T-helper 17 cell (primary cell): ENCODE measurements at places on chromosomes 11 and 22.

- H3K4me3 ChIP-seq, result no peak overlapping the region
- H3K36me3 ChIP-seq, result no peaks in the 10 kb centered on the region
- no peaks in the 10 kb centered on the region for H3K4me1 ChIP-seq
- H3K27me3 ChIP-seq, result no peaks in the 10 kb centered on the region
- H3K27ac ChIP-seq, result no peak overlapping the region
Observed at GRCh38 chr11:79331203-79331901, 109.5 kb downstream of the TENM4 start.

DNA sequence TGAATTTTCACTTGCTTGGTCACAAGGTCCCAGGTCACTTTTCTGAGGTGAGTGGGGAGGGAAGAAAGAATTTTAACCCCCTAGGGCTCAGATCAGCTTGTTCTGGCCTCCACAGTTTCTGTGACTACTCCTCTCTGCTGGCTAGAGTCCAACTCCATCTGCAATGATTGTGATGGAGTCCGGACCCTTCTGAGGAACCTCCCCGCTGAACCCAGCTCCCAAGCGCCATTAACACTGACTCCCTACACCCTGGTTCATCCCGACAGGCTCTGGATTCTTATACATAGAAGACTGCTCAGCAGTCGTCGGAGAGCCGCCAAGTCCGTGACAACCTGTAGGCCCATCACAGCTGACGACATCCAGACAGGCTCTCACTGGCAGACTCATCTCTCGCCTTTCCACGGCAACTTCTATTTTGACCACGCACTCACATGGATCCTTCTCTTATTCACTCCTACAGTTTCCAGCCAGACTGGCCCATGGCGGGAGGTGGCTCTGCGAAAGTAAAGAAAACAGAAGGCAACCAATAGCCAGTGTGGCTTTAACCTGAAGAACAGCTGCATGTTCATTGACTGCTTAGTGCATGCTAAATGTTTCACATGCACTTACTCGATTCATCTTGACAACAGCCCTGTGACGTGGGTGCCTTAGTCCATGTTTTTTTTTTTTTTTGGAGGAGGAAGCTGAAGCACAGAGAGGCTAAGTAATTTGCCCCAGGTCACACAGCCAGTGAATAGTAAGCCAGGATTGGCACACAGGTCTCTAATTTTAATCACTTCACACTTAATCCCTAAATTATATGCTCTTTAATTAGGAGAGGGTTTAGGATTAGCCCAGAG lies 68.0 kb upstream of the PRDM11 start:
- H3K27me3 ChIP-seq, result no peaks in the 10 kb centered on the region
- peaks cover 18% of the 10 kb centered on the region for H3K4me1 ChIP-seq
- H3K4me3 ChIP-seq, result no peak overlapping the region
- H3K36me3 ChIP-seq, result no peaks in the 10 kb centered on the region
- H3K27ac ChIP-seq, result no peak overlapping the region
- no peak for DNase-seq

DNA sequence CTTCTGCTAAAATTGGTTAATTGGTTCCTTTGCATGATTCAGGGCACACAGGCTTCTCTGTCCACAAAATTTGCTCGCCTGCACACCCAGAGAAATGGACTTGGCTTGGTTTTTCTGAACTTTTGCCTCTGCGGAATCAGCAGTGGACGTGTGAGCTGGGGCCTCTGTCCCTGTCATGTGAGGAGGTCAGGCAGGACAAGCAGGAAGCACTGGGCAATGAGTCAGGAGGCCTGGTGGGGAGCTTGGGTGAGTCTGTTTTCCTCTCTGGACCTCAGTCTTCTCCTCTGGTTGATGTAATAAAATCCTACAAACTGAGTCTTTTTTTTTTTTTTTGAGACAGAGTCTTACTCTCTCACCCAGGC lies 10.4 kb upstream of the CELSR1 start:
- H3K4me1 ChIP-seq, result no peaks in the 10 kb centered on the region
- no peak for DNase-seq
- no peak overlapping the region for H3K27ac ChIP-seq
- no peak overlapping the region for H3K4me3 ChIP-seq

DNA sequence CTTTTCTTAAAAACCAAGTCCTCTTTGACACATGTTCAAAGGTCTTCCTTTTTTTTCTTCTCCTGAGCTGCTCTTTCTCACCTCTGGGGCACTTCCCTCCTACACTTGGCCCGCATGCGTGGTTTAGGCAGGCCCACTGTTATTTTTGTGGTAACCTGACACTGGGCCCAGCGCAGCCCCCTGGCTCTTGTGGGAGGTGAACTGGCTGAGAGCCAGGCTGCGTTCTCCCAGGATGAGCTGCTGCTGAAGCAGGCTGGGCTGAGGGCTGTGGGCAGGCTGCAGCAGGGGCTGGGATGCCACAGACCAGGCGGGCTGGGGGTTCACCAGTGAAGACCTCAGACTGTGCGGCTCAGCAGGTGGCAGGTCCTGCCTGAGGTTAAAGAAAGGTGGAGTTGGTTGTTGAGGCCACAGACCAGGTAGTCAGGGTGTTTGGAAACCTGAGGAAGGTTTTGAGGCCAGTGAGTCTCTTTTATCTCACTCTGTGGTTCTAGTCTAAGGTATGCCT lies 72.4 kb downstream of the TEAD1 start:
- H3K4me1 ChIP-seq, result no peaks in the 10 kb centered on the region
- H3K27me3 ChIP-seq, result peaks cover 43% of the 10 kb centered on the region
- H3K27ac ChIP-seq, result no peak overlapping the region
- DNase-seq, result no peak
- H3K36me3 ChIP-seq, result no peaks in the 10 kb centered on the region
- no peak overlapping the region for H3K4me3 ChIP-seq

DNA sequence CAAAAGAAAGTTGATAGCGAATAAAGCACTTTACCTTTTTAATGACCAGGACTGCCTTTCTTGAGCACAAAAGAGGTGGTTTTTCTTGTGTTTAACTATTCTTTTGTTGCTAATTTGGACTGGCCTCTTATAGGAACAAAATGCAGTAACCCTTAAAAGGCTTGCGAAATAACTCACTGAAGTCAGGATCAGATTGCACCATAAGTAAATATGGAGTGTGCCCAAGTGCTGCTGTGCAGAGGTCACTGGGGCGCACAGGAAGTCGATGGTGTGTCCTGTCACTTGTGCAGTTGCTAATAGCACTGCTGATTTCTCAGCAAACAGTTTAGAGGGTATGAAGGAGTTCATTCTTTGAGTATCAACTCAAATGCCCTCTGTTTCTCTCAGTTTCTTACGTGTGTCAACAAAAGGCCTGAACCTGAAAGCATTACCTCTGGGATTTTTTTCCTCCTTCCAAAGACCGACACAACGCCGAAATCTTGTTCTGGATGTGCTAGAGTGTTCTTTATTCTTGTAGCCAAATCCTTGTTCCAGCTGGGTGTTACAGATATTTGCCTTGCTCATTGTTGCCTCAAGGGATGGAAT lies 71.3 kb downstream of the ATXN10 start:
- H3K27ac ChIP-seq, result no peak overlapping the region
- no peak for DNase-seq
- peaks cover 19% of the 10 kb centered on the region for H3K36me3 ChIP-seq
- H3K27me3 ChIP-seq, result no peaks in the 10 kb centered on the region

GRCh38 chr22:38953577-38954413 lies 3.6 kb upstream of the APOBEC3A start:
- peak overlapping the region; percentile 37 for H3K27ac ChIP-seq
- peak; percentile 29 for DNase-seq
- peaks cover 16% of the 10 kb centered on the region for H3K4me1 ChIP-seq
- H3K27me3 ChIP-seq, result peaks cover 18% of the 10 kb centered on the region

DNA sequence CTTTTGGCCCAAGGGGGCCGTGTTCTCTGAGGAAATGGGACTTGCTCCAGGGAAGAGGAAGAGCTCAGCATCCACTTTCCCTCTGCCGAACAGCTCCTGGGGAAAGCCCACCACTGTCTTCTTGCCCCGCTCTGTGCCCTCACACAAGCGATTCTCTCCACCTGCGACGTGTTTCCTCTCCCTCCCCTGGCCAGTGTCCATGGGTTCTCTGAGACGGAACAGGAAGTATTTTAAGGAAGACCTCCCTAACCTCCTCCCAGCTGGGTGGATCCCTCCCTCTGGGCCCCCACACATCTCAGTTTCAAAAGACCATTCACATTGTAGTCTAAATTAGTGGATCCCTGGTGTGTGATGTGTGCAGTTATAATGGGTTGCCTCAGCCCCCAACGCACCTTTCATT lies 1.6 kb downstream of the TP53AIP1 start:
- no peak overlapping the region for H3K27ac ChIP-seq
- peaks cover 36% of the 10 kb centered on the region for H3K27me3 ChIP-seq
- peaks cover 2% of the 10 kb centered on the region for H3K4me1 ChIP-seq
- peaks cover 2% of the 10 kb centered on the region for H3K36me3 ChIP-seq
- no peak for DNase-seq

DNA sequence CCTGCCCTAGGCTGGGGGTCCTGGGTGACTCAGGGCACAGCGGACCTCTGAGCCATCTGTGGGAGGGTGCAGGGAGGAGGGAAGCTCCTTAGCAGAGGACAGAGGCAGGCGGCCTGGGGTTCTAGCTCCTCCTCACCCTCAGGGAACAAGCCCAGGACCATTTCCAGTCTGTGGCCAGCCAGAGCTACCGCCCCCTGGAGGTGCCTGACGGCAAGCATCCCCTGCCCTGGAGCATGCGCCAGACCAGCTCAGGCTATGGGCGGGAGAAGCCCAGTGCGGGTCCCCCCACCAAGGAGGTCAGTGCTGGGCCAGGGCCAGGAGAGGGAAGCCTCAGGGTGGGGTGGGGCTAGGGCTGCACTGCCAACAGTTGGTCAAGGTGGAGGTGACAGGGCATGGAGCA lies 26.0 kb upstream of the LRRC10B start:
- H3K4me3 ChIP-seq, result no peak overlapping the region
- no peak for DNase-seq
- no peak overlapping the region for H3K27ac ChIP-seq
- H3K4me1 ChIP-seq, result peaks cover 10% of the 10 kb centered on the region

GRCh38 chr22:23092217-23092955 lies 22.1 kb downstream of the GNAZ start:
- no peak overlapping the region for H3K27ac ChIP-seq
- DNase-seq, result no peak
- H3K4me1 ChIP-seq, result peaks cover 9% of the 10 kb centered on the region
- no peak overlapping the region for H3K4me3 ChIP-seq
- H3K36me3 ChIP-seq, result peaks cover 2% of the 10 kb centered on the region

DNA sequence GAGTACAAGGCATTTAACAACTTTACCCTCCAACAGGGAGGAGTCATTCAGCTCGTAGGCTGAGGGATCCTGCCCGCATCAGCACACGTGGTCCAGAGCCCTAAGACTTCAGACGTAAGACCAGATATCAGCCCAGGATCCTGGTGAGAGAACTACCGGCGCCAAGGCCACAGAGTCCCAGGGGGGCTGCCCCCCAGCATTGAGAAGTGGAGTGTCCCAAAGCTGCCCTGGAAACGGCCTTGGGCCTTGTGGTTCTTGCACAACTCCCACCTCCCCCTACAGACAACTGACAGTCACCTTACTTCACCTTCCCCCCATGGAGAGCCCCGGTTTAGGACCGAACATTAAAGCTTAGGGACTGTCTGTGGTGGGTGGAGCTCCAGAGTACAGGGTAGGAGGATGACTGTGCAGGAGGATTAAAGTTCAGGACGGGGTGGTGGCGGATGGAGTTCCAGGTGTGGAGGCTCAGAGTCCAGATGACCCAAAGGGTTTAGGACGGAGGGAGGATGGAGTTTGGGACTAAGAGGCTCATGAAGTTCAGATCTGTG lies 1.0 kb downstream of the C11orf91 start:
- no peak for DNase-seq
- peaks cover 24% of the 10 kb centered on the region for H3K27me3 ChIP-seq

DNA sequence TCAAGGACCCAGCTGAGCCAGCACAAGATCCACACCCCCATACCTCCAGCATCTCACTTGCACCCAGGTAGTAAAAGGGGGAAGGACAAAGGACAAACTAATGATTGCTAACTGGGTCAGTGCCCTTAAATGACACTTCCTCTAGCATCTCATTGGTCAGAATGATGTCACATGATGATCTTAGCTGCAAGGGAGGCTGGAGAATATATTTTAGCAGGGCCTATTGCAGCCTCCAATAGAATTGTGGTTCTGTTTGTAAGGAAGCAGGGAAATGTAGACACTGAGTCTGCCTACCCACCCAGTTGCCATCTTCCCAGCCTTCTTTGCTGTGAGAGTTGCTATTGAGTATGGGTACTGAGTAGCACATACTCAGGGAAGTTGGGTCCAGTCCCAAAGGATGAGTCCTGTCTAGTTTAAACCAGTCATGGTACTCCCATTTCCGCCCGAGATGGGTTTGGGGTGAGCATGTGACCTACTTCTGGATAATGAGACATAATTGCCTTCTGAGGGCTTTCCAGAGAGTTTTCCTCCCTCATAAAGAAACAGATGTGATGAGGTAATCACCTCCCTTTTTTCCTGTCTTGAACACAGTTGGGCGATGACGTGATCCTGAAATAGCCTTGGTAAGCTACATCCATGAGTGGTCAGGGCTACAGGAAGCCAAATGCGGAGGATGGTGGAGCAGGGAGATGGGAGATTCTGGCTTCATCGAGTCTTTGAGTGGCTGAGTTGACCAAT lies 5.5 kb upstream of the DNAL4 start:
- H3K27ac ChIP-seq, result no peak overlapping the region
- H3K4me3 ChIP-seq, result no peak overlapping the region
- DNase-seq, result no peak
- peaks cover 47% of the 10 kb centered on the region for H3K27me3 ChIP-seq

GRCh38 chr11:75096456-75097172 lies at the start of gene OR2AT4:
Gene OR2AT4 (minus strand): TSS chr11:75096876.
- no peak within 1 kb of the TSS for H3K4me3 ChIP-seq
- no peak within 1 kb of the TSS for H3K27ac ChIP-seq
- H3K27me3 ChIP-seq, result peaks cover 49% of the 10 kb centered on the region

GRCh38 chr22:28604966-28605761 lies 74.5 kb downstream of the TTC28 start:
- no peak for DNase-seq
- peaks cover 5% of the 10 kb centered on the region for H3K36me3 ChIP-seq
- H3K4me1 ChIP-seq, result peaks cover 3% of the 10 kb centered on the region
- peaks cover 46% of the 10 kb centered on the region for H3K27me3 ChIP-seq

GRCh38 chr22:43624144-43624998 lies 187.7 kb downstream of the EFCAB6 start:
- H3K4me1 ChIP-seq, result no peaks in the 10 kb centered on the region
- H3K27me3 ChIP-seq, result peaks cover 8% of the 10 kb centered on the region
- H3K36me3 ChIP-seq, result peaks cover 2% of the 10 kb centered on the region
- DNase-seq, result no peak
- no peak overlapping the region for H3K4me3 ChIP-seq
- H3K27ac ChIP-seq, result no peak overlapping the region

DNA sequence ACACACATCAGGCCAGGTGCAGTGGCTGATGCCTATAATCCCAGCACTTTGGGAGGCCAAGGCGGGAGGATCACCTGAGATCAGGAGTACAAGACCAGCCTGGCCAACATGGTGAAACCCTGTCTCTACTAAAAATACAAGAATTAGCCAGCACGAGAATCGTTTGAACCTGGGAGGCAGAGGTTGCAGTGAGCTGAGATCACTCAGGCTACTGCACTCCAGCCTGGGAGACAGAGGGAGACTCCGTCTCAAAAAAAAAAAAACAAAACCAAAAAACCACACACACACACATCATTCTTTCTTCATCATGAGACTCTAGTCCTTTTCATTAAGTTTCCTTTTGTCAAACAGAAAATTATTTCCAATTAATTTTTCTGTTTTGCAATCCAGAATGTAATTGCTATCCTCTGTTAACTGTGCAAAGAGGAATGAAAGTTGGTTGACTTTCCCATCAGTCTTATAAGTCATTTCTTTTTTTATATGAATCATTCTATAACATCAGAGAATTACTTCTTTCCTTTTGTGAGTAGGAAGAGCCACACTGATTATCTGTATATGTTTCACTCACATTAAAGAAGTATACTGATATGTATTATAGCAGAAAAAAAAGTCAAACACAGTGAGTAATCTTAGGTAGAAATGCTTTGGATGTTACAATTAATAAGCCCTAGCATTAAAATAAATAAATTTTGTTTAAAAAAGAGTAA lies 52.2 kb downstream of the HORMAD2 start:
- no peak overlapping the region for H3K4me3 ChIP-seq
- no peaks in the 10 kb centered on the region for H3K27me3 ChIP-seq
- H3K36me3 ChIP-seq, result no peaks in the 10 kb centered on the region
- no peak for DNase-seq
- no peak overlapping the region for H3K27ac ChIP-seq
